ENCODE measurements at places on chromosomes 5 and 9.
A peak's percentile ranks its signal among the peaks of the same experiment; 100 is the strongest.

DNA sequence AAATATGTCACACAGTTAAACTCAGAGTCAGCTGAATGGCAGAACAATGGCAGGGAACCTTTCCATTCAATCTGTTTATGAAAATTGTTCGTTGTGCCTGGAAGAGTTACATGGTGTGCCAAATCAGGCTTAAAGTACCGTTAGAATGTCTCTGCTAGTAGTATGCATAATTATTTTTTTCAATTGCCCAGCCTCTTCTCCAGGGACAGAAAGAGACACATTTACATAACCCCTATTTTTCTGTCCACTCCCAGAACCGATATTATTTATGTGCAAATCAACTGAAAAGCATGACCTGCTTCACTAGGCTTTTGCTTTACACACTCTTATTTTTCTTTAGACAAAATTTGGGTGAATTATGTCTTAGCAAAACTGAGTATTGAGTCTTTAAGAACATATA, 459.1 kb downstream of the EFNA5 start:
- DNase-seq: no peak

- no peak for DNase-seq
Observed at GRCh38 chr5:4942831-4943178, 197.3 kb upstream of the ADAMTS16 start.

DNA sequence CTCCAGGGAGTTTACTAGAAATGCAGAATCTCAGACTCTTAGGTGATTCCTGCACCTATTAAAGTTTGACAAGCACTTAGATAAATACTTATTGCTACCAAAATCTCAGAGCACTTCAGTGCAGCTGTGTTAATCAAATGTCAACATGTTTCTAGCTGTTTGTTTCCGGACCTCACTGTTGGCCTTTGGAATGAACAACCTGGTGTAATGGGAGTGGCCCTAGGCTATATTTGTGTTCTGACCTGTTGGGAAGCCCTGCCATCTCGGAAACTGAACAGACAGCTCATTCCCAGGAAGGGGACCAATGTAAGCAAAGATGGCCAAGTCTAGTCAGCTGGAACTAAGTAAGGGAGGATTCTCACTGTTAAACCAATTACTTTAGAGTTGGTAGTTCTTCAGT, 145.0 kb upstream of the SLC28A3 start:
- DNase-seq: no peak

- peak; percentile 15 for DNase-seq
Observed at GRCh38 chr9:120710110-120710981, 3.9 kb downstream of the MEGF9 start.

DNA sequence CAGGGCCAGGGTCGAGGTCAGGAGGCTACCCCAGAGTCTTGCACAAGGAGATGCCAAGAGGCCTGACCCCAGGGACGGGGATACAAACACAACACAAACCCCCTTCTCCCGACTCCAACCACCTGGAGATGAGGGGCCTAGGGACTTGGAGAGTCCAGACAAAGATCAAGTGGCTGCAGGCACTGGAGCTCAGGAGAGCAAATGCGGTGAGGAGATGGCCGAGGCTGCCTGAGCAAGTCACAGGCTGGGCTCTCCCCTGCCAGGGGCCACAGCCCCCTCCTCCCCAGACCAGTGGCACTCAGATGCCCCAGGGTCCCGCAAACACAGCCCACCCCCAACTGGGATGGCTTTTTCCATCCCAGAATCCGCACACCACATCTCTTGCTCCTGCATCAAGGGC, 15.8 kb downstream of the SH3GLB2 start:
- DNase-seq: no peak

DNA sequence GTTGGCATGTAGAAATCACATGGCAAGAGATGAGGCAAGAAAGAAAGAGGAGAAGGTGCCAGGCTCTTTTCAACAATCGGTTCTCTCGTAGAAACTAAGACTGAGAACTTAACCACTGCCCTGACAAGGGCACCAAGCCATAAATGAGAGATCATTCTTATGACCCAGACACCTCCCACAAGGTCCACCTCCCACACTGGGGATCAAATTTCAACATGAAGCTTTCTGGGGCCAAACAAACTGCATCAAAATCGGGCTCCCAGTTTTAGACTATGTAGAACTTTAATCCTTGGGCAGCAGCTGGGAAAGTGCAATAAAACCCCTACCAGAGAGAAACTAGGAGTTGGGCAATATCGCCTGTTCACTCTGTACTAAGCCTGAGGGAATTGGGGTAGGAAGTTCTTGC, 150.2 kb upstream of the CCDC152 start:
- no peak for DNase-seq

GRCh38 chr9:127180457-127181314, 58.3 kb upstream of the ANGPTL2 start:
- no peak for DNase-seq

DNA sequence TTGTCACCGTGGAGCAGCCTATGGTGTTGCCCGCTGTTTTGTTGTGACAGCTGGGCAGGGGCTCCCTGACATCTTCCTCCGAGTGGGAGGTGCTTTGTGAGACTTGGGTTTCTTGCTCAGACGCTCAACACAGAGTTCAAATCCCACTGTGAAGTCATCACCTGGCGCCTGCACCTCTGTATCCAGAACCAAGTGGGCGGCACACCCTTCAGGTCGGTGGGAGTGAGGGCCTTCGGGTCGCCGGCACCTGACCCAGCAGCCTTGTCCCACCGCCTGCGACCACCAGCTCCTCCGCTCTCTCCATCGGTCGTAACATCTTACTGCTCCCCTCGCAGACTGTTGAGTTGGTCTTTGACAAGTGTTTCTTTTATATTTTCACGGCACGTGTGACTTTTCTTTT, 37.6 kb upstream of the EXOC3 start:
- DNase-seq: no peak

GRCh38 chr9:98304381-98304780, 48.9 kb upstream of the TBC1D2 start:
- DNase-seq: no peak
